ENCODE measurements at places on chromosomes 12 and 14. TPM values are rescaled to one million over a fixed set of nuclear protein-coding genes. Genes with fewer than 3 reads are reported as not detected.

Gene DCN
- not detected for total RNA-seq

Gene COX8C
- not detected for total RNA-seq

Gene TMEM30B
- not detected for total RNA-seq

Gene SERPINA9
- total RNA-seq, result not detected

Gene SERPINA1
- 3.0 TPM for total RNA-seq

Gene CD163L1
- total RNA-seq, result 1.1 TPM

Gene SIX1
- 7.7 TPM for total RNA-seq

Gene PRH2
- total RNA-seq, result 0.91 TPM

Gene RAD51AP1
- total RNA-seq, result 41.8 TPM

Gene MYH6
- total RNA-seq, result not detected

Gene CLEC6A
- not detected for total RNA-seq

Gene MANSC4
- total RNA-seq, result not detected

Gene SMCO2
- total RNA-seq, result not detected

Gene COCH
- 5.4 TPM for total RNA-seq

Gene GALNT4
- total RNA-seq, result 4.2 TPM

Gene KICS2
- total RNA-seq, result 6.3 TPM

Gene NID2
- 1.1 TPM for total RNA-seq

Gene AICDA
- total RNA-seq, result not detected

Gene ANO6
- 31.3 TPM for total RNA-seq

Gene TSPAN11
- total RNA-seq, result 2.4 TPM

Gene GPRC5D
- total RNA-seq, result not detected

Gene PZP
- total RNA-seq, result not detected
